Stimulated activated CD4-positive, alpha-beta T cell treated with anti-CD3 and anti-CD28 coated beads, TNF-alpha, amount 100 ng/mL, for 1 hour (primary cell): ENCODE measurements at places on chromosomes 13 and 19.

GRCh38 chr19:5799247-5800241, 5.3 kb upstream of the NRTN start:
- DNase-seq = no peak

DNA sequence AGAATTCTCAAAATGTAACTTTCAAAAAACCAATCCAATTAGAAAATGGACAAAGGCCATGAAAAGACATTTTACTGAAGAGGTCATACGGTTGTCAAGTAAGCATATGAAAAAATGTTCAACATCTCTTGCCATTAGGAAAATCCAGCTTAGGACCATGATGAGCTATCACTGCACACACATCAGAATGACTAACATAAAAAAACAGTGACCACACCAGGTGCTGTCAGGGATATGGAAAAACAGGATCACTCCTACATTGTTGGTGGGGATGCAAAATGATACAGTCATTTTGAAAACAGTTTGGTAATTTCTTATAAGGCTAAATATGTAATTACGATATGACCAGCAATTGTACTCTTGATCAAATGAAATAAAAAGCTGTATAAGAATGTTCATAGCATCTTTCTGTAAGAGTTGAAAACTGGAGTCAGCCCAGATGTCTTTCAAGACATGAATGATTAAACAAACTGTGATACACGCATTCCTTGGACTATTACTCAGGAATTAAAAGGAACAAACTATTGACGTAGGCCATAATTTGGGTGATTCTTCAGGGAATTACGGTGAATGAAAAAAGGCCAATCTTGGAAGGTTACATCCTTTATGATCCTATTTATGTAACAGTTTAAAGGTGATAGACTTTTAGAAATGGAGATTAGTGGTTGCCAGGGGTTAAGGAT, 26.9 kb upstream of the RCBTB2 start:
- DNase-seq = no peak

- DNase-seq = no peak
These were observed 374.6 kb upstream of the ARGLU1 start for GRCh38 chr13:106942563-106942962.

GRCh38 chr19:17023805-17024204, 2.8 kb downstream of the CPAMD8 start:
- no peak for DNase-seq

DNA sequence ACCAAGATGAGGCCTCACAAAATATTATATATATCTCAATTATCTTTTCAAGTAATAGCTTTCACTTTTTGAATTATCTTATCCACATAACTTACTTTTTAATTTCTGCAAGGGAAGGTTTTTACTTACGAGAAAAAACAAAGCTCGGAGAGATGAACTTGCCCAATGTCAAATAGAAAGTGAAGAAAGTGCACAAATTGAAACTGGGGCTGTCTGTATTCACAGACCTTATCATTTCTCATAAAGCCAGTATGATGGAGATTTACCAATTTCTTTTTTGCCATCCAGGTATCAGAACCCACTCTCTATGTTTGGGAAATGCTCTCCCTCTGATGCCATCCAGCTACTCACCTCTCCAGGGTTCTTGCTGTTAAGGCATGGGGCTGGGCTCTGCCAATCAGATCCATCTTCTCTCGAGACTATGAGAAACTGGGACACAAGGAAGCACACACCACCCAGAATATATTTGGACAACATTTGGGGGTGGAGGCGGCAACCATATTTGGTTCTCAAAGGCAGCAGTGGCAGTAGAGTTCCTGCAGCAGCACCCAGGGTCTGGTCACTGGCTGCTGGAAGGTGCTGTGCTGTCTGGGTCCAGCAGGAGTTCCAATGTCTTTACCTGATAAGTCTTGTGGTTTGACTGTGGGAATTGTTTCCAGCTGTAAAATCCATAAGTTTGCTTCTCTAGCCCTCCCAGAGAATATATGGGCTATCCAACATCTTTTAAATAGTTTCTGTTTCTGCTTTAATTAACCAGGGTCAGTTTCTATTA, 45.8 kb upstream of the SCEL start:
- no peak for DNase-seq

- DNase-seq = no peak
These were observed 2.7 kb upstream of the PLIN3 start for GRCh38 chr19:4870025-4870700.

- no peak for DNase-seq
These were observed 555.2 kb upstream of the MIR17HG start for GRCh38 chr13:90792335-90792734.

DNA sequence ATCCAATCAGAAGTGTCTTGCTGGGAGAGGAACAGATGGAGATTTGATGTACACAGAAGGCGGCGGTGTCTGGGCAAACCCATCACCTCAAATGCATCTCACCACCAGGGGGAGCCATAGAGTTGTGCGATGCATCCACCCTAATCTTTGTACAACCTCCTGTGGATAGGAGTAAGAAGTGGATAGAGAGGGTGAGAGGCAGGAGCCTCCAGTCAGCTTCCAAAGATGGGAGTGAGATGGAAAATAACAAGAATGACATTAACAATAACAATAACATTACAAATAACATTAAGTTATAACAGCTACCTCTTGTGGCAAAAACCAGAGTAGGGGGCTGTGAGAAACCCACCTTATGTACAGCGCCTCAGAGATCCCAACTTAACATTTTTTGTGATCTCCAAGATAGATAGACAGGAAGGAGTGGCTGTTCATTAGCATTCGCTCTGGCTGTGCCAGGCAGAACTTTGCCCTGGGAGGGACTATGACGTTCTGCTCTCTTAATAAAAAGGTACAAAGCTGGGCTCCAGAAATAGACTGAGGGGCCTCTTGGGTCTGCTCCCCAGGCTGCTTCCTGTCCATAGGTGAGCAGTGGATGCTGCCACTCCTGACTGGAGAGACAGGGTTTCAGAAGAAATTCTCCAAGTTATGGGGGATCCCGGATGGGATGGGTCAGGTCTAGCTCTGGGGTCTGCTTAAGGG, 5.2 kb upstream of the CEACAM18 start:
- peak; percentile 54 for DNase-seq

- DNase-seq = no peak
These were observed 494.3 kb downstream of the COG6 start for GRCh38 chr13:40149611-40150274.

GRCh38 chr13:73973156-73973555, 161.0 kb downstream of the KLF12 start:
- DNase-seq = no peak

GRCh38 chr19:31249217-31249616, 100.0 kb downstream of the TSHZ3 start:
- no peak for DNase-seq

DNA sequence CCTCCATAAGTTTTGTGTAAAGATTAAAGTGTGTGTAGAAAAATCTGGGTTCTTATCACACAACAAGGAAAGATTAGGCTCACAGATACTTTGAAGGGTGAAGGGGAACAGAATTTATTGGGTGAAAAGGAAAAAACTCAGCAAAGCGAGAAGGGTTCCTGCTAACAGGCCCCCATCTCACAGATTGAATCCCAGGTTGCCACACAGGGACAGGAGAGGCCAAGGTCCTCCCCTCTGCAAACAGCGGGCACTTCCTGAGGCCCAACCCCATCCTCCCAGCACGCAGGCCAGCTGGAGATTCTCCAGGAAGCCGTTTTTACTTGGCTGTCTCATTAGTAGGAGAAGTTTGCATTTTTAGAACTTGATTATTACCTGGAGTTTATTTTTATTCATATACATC, 15.2 kb upstream of the ERCC5 start:
- DNase-seq = no peak

- DNase-seq = no peak
These were observed 453.9 kb downstream of the COG6 start for GRCh38 chr13:40109351-40109844.

DNA sequence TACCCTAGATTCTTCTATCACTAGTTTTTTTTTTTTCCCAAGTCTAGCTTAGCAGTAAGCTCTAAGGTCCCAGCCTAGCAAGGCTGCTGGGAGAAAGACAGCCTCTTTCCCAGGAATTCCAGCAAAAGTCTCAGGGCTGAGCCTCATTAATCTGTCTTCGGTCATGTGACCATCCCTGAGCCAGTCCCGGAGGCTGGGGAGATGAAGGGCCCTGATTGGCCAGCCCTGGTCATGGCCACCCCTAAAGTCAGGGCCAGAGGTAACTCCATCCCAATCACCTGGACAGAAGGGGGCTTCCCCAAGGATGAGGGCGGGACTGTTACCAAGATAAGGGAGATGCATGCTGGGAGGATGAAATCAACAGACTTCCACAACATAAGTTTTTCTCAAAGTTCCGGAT, 43.3 kb downstream of the CCNE1 start:
- no peak for DNase-seq

DNA sequence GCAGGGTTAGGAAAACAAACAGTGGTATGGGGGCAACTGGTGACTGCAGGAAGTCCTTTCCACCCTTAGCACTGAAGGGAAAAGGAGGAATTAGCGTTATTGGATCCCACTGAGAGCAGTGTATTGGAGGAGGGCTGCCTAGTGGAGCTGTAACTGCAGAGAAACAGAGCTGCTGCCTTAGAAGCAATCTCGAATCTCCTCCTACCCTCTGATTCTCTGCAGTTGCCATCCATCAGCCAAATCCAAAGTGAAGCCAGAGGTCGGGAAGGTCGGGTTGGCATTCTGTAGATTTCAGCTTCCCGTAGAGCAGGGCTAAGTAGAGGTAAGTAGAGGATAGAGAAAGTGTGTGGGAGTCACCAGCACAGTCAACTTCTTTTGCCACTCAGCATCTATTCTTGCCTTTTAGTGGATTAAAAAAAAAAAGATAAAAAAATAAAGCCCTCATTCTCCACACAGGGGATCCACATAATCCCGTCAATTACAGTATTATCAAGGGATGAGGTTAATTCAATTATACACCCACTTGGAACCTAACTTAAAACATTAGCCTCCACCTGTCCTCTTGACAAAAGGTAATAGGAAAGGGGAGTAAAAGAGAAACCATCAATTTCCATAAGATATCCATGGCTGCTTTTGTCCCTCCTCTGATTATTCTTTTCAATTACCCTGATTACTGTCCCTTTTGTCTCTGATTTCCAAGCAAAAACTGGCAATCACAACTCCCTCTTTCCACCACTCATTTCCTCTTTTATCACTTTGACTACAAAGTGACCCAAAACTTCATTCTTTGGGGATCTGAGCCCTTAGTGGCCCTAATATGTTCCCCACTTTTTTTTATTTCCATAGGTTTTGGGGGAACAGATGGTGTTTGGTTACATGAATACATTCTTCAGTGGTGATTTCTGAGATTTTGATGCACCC, 234.7 kb downstream of the RBM26 start:
- no peak for DNase-seq

DNA sequence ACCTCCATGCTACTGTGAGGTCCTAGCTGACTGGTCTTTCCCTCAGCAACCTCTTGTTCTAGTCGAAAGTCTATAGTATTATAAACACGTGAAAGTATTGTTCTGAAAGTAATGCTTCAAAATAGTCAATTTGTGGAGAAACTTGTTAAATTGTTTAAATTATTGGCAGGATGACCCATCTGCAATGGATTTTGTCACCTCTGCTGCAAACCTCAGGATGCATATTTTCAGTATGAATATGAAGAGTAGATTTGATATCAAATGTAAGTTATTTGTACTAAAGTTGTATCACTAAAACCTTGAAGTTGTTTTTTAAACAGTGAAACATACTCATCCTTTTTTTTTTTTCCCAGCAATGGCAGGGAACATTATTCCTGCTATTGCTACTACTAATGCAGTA, 25.9 kb downstream of the UBA2 start:
- DNase-seq = no peak

DNA sequence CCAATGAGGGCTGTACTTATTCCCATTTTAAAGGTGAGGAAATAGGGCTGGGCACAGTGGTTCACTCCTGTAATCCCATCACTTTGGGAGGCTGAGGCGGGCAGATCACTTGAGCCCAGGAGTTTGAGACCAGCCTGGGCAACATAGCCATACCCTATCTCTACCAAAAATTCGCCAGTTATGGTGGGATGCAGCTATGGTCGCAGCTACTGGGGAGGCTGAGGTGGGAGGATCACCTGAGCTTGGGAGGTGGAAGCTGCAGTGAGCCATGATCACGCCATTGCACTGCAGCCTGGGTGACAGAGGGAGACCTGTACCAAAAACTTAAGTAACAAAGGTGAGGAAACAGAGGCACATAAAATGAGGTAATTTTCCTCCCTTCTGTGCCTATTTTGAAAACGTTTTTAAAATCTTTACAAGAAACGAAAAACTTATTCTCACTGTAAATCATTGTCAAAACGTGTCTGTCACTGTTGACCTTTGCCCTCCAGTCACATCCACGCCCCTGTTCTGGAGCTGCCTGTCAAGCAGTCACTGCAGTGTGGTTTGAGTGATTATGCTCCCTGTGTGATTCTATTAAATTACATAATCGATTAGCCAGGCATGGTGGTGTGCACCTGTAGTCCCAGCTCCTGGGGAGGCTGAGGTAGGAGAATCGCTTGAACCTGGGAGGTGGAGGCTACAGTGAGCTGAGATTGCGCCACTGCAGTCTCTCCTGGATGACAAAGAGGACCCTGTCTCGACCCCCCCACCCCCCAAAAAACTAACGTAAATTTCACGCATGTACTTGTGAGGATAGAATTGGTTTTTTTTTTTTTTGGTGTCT, 12.5 kb downstream of the NOP53 start:
- no peak for DNase-seq

DNA sequence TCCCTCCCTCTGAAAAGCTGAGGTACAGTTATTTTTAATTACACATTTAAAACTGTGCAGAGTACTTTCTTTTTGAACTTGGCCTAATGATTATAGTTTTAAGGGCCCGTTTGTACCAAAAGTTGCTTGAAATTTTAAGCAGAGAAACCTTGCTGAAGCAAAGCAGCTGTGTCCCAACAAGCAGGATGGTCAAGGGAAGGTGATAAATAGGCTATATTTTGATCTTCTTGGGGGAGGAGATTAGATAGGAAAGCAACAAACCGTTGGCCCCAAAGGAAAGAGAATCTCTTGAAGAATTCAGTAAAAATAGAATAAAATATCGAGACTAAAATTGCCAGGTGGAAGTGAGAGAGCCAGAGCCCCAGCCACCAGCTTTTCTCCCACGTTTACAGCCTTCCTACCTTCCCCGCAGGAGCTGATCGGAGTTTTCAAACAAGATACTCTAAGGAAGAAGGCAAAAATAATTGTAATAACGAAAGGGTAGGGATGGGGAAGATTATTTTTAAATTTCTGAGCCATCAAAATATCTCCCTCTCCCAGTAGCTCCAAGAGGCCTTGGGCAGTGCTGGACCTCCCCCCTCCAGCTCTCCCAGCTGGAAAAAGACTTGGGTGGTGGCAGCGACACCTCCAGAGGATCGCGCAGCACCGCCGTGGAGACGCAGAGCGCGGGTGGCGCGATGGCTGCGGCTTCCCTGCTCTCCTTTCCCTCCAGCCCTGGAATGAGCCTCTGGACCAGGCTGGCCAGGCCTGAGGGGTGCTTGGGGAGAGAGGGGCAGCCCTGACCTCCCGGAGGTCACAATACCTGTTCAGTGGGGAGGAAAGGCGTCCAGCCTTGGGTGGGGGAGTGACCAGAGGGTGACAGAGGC, 5.8 kb downstream of the ZIC2 start:
- no peak for DNase-seq

GRCh38 chr19:32542477-32543108, 38.4 kb upstream of the PDCD5 start:
- no peak for DNase-seq

- no peak for DNase-seq
These were observed 1.0 kb downstream of the GRIK5 start for GRCh38 chr19:42068756-42069571.
